ENCODE measurements at places on chromosomes 2 and 18.

DNA sequence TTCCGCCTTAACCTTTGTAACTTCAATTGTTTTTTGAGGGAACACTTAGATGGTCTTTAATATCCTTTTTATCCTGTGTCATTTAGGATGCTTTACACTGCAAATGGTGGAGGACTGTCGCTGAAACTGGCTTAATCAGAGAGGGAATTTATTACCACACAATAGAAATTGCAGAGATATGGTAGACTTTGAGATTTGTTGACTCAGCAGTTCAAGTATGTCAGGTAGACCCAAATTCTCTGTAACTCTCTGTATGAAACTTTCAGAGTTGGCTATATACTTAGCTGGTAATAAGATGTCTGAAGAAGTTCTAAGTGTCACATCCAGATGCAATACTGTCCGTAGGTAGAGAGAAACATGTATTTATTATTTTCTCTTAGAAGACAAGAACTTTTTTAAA, 100.1 kb downstream of the ZNF804A start:
- DNase-seq: no peak

- no peak for DNase-seq
These were observed 142.5 kb downstream of the SPHKAP start for GRCh38 chr2:228038967-228039366.

GRCh38 chr2:191521608-191522208, 156.2 kb upstream of the NABP1 start:
- no peak for DNase-seq

- no peak for DNase-seq
These were observed 394.9 kb downstream of the ARHGAP15 start for GRCh38 chr2:143524119-143524553.

- no peak for DNase-seq
These were observed 220.2 kb upstream of the SMAD7 start for GRCh38 chr18:49170925-49171505.

- no peak for DNase-seq
These were observed 110.5 kb upstream of the NYAP2 start for GRCh38 chr2:225288986-225289385.

DNA sequence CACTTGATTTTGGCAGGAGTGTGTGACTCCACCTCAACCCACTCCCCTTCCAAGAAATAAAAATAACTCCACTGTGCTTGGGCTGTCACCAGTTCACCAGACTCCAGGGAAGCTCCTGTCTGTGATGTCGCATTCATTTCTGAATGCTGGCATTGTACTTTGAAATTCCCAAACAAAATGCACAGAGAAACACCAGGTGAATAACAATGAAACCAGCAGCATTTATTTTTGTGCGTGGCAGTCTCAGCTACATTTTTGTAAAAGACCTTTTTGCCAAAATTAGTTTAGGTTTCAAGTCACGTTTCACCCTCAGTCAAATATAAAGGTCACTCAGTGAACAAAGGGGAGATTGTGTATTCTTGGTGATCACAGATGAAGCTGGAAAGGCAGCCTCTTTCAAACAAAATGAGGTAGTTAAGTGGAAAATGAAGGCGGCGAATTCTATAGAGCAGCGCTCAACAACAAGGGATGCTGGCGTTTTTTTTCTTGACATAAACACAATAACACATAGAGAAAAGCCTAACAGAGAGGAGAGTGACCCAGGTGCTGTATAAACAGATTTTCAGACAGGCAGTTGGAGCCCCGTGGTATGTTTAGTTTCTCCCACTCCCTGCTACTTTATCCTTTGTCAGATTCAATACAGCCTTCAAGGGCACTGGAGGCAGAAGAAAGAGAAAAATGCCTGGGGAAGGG, 210.3 kb upstream of the GCFC2 start:
- DNase-seq: no peak

GRCh38 chr2:85575739-85576138, 1.6 kb upstream of the VAMP8 start:
- DNase-seq: no peak

DNA sequence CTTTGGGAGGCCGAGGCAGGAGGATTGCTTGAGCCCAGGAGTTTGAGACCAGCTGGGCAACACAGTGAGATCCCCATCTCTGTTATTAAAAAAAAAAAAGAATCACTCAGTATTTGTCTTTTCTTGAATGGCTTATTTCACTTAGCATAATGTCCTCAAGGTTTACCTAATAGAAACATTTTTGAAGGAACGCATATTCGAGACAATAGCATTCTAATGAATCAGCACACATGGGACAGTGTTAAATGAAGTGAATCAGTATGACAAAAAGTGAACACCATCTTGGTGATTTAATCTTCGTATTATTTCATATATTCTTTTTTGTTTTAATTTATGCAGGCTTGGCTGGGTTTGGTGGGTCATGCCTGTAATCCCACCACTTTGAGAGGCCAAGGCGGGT, 44.7 kb downstream of the WIPF1 start:
- DNase-seq: no peak

- no peak for DNase-seq
These were observed 4.6 kb downstream of the PTGR3 start for GRCh38 chr18:75204269-75204731.

DNA sequence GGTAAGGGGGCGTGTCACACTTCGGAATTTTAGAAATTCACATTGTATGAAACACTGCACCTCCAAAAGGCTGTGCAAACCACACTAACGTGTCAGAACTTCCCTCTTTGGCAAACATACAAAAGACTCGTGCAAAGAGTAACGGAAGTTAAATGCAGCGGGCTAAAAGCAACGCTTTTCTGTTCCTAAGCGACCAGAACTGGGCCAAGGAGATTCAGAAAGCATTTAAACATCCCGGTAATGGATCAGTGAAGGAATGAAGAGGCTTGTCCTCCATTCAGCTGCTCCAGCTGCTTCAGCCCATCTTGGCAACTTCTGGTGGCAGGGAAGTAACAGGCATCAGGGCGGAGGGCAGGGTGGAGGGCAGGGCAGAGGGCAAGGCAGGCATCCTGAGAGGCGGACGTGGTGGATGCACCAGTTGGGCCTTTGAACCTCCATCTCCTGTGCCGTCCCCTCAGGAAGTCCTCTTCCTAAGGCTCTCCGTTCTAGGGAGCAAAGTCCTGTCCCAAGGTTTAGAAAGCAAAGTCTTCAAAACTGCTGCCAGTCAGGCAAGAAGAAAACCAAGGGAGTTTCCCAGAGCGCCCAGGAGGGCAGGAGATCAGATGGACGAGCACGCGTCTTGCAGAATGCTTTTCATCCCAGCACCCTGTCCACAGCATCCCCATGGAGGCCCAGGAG, 230.7 kb downstream of the ZNF516 start:
- no peak for DNase-seq

- no peak for DNase-seq
These were observed 231.7 kb downstream of the TRIB2 start for GRCh38 chr2:12948231-12948960.

GRCh38 chr18:6724331-6724730, 5.2 kb upstream of the ARHGAP28 start:
- no peak for DNase-seq

DNA sequence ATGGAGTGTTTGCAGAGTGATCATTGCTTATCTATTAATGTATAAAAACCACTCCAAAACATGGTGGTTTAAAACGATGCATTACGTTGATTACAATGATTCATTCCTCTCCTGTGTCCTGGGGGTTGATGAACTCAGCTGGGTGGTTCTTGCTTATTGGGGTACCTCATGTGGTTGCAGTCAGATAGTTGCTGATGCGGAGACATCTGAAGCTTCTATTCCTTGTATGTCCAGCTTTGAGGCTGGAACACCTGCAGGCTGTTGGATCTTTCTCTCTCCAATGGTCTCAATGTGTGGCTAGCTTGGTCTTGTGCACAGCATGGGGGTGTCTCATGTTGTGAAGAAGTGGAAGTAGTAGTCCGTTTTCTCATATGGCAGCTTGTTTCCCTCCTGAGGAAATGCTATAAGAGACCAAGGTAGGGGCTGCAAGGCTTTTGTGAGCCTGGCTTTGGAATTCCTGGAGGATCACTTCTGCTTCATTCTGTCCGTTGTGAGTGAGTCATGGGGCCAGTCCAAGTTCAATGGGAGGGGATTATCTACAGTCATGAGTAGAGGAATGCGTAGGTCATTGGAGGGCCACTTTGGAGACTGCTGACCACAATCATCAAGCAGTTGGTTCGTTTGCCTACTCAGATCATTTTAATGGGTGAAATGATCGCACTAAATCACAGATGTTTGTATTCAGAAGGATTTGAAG, 601.0 kb downstream of the SLC4A3 start:
- no peak for DNase-seq

- no peak for DNase-seq
These were observed 22.7 kb upstream of the SPR start for GRCh38 chr2:72864500-72864899.

DNA sequence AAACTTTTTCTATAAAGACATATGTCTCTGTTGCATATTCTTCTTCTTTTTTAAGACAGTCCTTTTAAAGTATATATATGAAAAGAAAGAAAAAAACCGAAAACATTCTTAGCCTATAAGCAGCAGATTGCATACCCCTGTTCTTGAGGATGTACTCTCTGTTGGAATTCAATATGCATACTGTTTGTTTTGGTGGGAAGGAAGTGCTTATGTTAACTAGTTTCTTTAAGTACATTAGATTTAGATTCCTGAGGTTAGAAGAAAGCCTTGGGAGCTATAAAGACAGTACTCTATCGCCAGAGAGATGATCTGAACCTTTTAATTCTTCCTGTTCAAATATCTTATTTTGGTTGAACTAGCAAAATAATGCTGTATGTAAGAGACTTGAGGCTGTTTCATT, 46.8 kb upstream of the TBR1 start:
- DNase-seq: no peak

GRCh38 chr18:10838553-10838952, 310.8 kb downstream of the PIEZO2 start:
- no peak for DNase-seq

GRCh38 chr2:147001061-147001460, 843.8 kb upstream of the ACVR2A start:
- DNase-seq: no peak

GRCh38 chr2:174511580-174512260, 24.9 kb upstream of the GPR155 start:
- DNase-seq: no peak

GRCh38 chr2:65450810-65451209, 18.4 kb upstream of the SPRED2 start:
- DNase-seq: no peak

DNA sequence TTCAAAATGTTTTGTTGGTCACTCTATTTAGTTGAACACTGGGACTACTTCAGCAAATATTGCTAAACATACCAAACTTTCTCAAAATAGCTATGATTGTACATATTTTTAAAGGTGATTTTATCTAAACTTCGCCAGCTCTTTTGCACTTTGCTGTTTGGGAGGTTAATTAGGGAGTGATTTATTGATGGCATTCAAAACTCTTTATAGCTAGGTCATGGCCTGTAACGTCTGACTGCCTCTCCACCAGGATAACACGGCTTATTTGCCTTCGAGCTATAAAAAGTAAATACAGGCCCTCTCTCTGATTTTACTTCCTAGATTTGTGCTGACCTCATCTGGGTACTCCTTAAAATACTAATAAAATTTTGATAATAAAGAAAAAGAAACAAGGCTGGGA, 931.9 kb downstream of the DCDC2C start:
- no peak for DNase-seq

GRCh38 chr2:113200736-113201490, 27.1 kb downstream of the PSD4 start:
- no peak for DNase-seq

DNA sequence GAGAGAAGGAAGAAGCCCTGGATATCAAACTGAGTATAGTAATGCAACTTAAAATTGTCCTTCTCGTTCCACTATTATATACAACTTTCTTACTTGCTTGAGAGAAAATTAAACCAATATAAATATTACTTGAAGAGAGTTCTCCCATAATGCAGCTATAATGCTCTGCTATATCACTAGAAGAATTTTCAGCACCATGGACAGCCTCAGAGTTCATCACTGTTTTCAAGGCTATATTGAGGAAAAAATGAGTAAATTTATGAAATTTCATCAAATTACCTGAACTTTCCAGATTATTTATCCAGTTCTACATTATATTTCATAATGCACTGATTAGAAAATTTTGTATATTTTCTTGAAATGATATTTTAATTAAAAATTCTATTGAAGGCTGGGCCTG, 1053.5 kb upstream of the FAM98A start:
- DNase-seq: no peak

GRCh38 chr2:78686625-78687153, 338.8 kb upstream of the REG3G start:
- no peak for DNase-seq

DNA sequence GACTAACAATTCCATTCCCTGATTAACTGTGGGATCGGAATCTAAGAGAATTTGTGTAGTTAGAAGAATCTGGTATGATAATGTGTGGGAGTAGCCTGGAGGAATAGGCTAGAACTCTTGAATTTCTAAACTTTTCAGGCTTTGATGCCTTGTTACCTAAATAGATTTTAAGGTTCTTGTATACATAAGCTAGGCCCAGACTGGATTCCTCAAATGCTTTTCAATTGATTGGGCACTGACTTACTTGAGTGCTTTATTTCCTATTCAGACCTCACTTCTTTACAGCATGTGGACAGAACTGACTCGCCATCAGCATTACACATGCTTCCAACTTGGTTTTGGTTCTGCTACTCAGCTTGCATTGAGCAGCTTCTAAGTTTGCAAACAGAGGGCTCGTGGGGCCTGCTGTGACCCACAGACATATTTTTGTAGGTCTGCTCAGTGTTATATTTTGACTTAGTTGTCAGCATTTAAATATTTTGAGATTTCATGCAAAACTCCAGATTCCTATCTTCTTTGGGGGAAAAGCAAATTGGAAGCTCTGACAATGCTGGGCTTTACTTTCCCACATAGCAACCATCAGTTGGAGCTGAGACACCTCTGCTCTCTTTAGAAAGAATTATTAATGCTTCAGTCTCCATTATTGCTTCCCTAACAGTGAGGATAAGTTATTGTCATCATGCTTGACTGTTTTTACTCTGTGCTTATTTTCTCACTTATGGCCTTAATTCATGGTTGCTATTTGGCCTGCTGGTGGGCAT, 5.7 kb downstream of the PARD3B start:
- DNase-seq: no peak

GRCh38 chr18:43887491-43887890, 610.2 kb upstream of the SYT4 start:
- no peak for DNase-seq

DNA sequence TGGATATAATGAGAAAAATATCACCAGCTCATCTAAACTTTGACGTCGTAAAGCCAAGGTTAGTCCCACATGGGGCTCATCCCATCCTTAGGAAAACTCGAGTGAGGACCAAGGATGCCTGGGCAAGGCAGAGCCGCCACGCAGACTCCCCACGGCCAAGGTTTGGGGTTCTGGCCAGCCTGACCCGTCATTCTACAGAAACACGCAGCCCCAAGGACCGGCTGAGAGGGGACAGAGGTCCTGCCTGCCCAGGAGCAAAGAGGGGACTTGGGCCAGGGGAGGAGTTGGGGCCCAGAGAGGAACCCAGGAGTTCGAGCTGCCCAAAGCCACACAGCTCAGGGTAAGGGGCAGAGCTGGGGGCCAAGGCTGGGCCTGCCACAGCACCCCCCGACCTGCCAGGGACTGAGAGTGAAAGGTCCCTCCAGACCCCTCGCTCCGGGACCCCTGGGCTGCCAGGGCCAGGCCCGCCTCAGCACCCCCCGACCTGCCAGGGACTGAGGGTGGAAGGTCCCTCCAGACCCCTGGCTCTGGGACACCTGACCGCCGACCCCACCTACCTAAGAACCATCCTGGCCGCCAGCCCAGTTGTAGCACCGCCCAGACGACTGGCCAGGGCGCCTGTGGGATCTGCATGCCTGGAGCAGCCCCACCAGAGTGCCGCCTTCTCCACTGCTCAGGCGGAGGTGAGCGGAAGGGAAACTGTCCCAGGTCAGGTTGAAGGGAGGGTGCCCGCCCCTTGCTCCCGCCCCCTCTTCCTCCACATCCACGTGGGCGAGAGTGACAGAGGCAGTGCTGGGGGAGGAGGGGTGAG, at the start of gene PDCD1:
Gene PDCD1, minus strand, starts transcription at position 689 of the 811 bp plus-strand sequence. Its CDS starts 56 bp downstream, at position 633.
- DNase-seq: no peak
